Peyer's patch (tissue), 4 donors: ENCODE measurements at places on chromosomes 13 and 19.
A peak's percentile ranks its signal among the peaks of the same experiment; 100 is the strongest.

GRCh38 chr19:31049431-31049830 is 299.8 kb downstream of the TSHZ3 start:
- no peaks in the 10 kb centered on the region for H3K36me3 ChIP-seq
- H3K27ac ChIP-seq, result no peak overlapping the region
- no peaks in the 10 kb centered on the region for H3K4me1 ChIP-seq
- no peaks in the 10 kb centered on the region for H3K27me3 ChIP-seq

GRCh38 chr19:1851654-1852580 is 3.6 kb upstream of the REXO1 start:
- no peaks in the 10 kb centered on the region for H3K36me3 ChIP-seq
- no peak overlapping the region for H3K27ac ChIP-seq
- H3K27me3 ChIP-seq, result no peaks in the 10 kb centered on the region
- H3K4me1 ChIP-seq, result peaks cover 9% of the 10 kb centered on the region

GRCh38 chr19:36140304-36141038 is 605 bp downstream of the CAPNS1 start:
- H3K4me3 ChIP-seq, result peak overlapping the region; percentile 81
- peak overlapping the region; percentile 99 for H3K27ac ChIP-seq
- peak; percentile 50 for DNase-seq
- H3K36me3 ChIP-seq, result peaks cover under 1% of the 10 kb centered on the region

GRCh38 chr19:38251564-38252051 is 4.6 kb downstream of the PPP1R14A start:
- no peaks in the 10 kb centered on the region for H3K27me3 ChIP-seq
- no peak for DNase-seq
- no peaks in the 10 kb centered on the region for H3K4me1 ChIP-seq
- no peaks in the 10 kb centered on the region for H3K36me3 ChIP-seq
- peak overlapping the region; percentile 62 for H3K27ac ChIP-seq
- H3K4me3 ChIP-seq, result no peak overlapping the region

GRCh38 chr19:30226464-30227011 is 145.6 kb upstream of the ZNF536 start:
- H3K4me3 ChIP-seq, result peak overlapping the region; percentile 74
- peaks cover 43% of the 10 kb centered on the region for H3K27me3 ChIP-seq
- no peaks in the 10 kb centered on the region for H3K4me1 ChIP-seq
- H3K36me3 ChIP-seq, result no peaks in the 10 kb centered on the region
- no peak for DNase-seq

DNA sequence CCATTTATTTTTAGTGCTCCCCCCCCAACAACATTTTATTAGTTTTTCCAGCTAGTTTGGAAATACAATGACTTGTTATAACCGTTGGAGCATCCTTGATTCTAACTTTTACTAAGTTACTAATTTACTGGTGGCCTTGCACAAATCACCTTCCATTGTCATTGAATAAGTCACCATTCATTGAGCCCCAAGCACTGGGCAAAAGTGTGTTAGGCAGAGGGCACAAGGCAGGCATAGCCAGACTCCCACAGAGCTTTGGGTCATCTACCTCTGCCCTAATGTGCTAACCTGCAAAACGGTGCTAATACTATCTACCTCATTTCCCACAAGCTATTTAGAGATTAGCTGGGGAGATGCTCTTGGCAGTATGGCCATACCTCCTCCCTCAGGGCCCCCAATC is 86.8 kb upstream of the RNF113B start:
- H3K27ac ChIP-seq, result no peak overlapping the region
- H3K4me1 ChIP-seq, result no peaks in the 10 kb centered on the region

GRCh38 chr13:112971288-112971643 is 2.3 kb downstream of the MCF2L start:
- DNase-seq, result no peak
- H3K27ac ChIP-seq, result no peak overlapping the region
- no peak overlapping the region for H3K4me3 ChIP-seq
- no peaks in the 10 kb centered on the region for H3K27me3 ChIP-seq
- H3K36me3 ChIP-seq, result no peaks in the 10 kb centered on the region

GRCh38 chr13:41465898-41466320 is 8.6 kb downstream of the RGCC start:
- no peaks in the 10 kb centered on the region for H3K27me3 ChIP-seq
- DNase-seq, result no peak
- H3K4me1 ChIP-seq, result no peaks in the 10 kb centered on the region

DNA sequence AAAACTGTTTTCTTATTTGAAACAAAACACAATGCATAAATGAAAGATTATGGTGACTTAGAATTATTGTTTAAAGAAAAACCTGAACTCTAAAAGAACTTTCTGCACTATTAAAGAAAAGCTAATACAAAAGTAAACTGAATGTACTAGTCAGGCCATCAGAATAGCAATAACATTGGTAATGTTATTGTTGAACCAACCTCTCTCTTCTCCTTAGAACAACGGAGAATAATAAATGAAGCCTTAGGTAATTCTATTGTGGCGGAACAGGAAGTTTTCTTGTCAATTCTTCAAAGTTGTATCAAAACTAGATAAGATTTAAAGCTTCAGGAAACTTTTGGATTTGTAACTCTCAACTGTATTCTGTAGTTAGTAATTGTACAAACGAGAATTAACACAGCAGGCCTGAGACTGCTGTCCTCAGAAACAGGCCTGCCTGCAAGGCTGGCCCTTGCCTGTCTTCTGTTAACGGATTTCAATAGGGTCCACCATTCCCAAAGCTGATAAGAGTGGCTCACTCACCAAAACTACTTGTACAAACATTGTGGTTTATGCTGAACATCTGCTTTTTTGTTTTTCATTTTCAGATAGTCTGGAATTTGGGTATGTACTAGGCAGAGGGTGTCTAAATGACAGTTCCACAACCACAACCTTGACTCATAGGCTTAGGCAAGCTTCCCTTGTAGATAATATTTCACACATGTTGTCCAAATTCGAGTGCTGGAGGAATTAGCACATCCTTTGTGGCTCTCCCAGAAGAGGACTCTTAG is 825.8 kb downstream of the GPC5 start:
- H3K36me3 ChIP-seq, result no peaks in the 10 kb centered on the region
- peak overlapping the region; percentile 4 for H3K27ac ChIP-seq
- H3K4me1 ChIP-seq, result no peaks in the 10 kb centered on the region
- no peak for DNase-seq
- H3K27me3 ChIP-seq, result no peaks in the 10 kb centered on the region

GRCh38 chr19:39211731-39212374 is 7.8 kb upstream of the SYCN start:
- H3K27ac ChIP-seq, result no peak overlapping the region
- H3K4me3 ChIP-seq, result no peak overlapping the region
- DNase-seq, result no peak
- H3K4me1 ChIP-seq, result no peaks in the 10 kb centered on the region
- H3K36me3 ChIP-seq, result no peaks in the 10 kb centered on the region

GRCh38 chr19:38079926-38080380 is 144.1 kb downstream of the DPF1 start:
- peak overlapping the region; percentile 40 for H3K27ac ChIP-seq
- H3K4me3 ChIP-seq, result no peak overlapping the region
- H3K36me3 ChIP-seq, result no peaks in the 10 kb centered on the region
- no peaks in the 10 kb centered on the region for H3K27me3 ChIP-seq
- no peaks in the 10 kb centered on the region for H3K4me1 ChIP-seq

DNA sequence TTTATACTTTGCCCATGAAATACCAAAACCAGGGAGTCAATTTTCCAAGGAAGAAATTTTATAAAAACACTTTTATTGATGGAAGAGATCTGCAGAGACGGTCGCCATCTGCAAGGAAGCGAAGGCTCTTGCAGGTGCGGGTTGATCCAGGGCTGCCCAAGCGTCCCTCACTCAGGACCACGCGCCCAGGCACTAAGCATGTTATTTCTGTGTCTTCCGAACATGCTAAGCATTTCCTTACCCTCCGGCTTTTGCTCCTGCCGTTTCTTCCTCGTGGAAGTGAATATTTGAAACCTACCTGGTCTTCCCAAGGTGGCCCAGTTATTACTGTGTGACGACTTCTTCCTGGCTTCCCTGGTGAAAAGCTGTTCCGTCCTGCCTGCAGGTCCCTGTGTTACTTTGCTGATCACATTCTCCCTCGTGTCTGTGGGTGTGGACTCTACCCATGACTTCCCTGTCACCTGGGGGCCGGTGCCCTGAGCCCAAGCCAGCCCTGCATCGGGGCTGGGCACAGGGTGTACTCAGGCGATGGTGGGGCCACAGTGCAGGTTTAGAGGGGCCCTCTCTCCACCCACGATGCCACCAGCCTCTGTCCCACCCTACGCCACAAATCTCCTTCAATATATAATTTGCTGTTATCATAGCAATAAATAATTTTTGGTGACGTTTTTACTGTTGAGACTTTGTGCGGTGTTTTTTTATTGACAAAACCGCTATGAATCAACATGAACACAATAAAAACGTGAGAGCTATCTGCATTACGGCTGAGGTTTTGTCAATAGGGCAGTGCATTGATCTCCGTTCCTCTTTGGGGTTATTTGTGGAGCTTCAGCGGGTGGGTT is 119.4 kb downstream of the URI1 start:
- H3K4me1 ChIP-seq, result no peaks in the 10 kb centered on the region
- H3K27me3 ChIP-seq, result no peaks in the 10 kb centered on the region
- H3K27ac ChIP-seq, result no peak overlapping the region
- DNase-seq, result no peak
- no peaks in the 10 kb centered on the region for H3K36me3 ChIP-seq
- no peak overlapping the region for H3K4me3 ChIP-seq

- DNase-seq, result no peak
- no peak overlapping the region for H3K4me3 ChIP-seq
- H3K4me1 ChIP-seq, result peaks cover 46% of the 10 kb centered on the region
- peak overlapping the region; percentile 98 for H3K27ac ChIP-seq
- no peaks in the 10 kb centered on the region for H3K27me3 ChIP-seq
Measured at GRCh38 chr19:14377883-14378328, 3.3 kb upstream of the ADGRE5 start.

DNA sequence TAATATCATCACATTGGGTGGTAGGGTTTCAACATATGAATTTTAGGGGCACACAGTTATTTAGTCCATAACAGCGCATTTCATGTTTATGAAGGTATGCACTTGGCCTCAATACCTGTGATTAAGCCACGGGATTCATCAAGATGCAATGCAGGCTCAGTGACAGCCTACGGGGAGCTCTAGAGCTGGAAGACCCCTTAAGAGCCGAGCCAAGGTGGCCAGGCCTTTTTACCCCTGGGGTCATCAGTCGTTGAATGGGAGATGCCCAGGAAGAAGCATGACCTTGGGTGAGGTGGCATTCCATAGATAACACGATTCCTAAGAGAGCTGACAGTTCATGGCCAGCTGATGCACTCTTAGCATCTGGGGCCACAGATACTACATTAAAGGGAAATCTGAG is 380.0 kb downstream of the ZNF536 start:
- H3K27me3 ChIP-seq, result no peaks in the 10 kb centered on the region
- H3K27ac ChIP-seq, result no peak overlapping the region
- no peaks in the 10 kb centered on the region for H3K4me1 ChIP-seq
- H3K36me3 ChIP-seq, result no peaks in the 10 kb centered on the region
- H3K4me3 ChIP-seq, result no peak overlapping the region

DNA sequence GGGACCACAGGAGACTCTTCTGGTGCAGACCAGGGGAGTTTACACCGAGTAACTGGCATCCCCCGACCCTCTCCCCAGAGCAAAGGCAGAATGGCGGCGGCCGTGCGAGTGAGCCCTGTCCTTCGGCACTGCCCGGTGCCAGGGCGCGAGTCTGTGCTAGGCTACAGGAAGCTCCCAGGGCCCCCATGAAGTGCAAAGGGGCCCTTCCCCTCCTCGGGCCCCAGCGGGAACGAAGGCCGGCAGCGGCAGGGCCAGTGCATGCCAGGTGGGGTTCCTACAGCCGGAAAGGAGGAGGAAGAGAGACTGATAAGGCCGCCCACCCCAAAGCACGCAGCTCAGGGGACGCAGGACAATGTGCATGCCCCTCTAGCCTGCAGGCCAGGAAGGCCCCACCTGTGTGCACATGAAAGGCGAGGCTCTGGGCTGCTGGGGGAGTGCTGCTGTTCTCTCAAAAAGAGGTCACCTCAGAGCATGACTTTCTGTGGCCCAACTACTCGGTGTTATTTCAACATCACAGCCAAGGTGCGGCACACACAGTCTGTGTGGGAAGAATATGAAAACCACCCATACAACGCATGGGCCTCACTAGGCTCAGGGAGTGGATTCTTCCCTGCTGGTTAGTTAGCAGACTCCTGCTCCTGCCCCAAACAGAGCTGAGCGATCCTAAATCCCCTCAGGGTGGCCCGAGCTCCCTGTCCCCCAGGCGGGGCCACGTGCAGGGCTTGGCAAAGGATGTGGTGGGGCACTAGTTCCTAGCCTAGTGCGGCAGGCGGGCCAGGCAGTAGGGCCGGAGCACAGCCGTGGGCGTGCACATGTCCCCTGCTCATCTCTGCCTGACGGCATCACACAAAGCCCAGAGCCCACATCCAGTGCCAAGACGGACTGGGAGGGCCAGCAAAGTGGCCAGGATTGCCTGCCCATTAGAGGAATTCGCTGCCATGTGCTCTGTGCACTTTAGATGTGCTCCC is 28.4 kb upstream of the TIMM44 start:
- H3K4me1 ChIP-seq, result no peaks in the 10 kb centered on the region
- H3K4me3 ChIP-seq, result no peak overlapping the region
- no peak overlapping the region for H3K27ac ChIP-seq
- no peaks in the 10 kb centered on the region for H3K36me3 ChIP-seq
- no peak for DNase-seq

DNA sequence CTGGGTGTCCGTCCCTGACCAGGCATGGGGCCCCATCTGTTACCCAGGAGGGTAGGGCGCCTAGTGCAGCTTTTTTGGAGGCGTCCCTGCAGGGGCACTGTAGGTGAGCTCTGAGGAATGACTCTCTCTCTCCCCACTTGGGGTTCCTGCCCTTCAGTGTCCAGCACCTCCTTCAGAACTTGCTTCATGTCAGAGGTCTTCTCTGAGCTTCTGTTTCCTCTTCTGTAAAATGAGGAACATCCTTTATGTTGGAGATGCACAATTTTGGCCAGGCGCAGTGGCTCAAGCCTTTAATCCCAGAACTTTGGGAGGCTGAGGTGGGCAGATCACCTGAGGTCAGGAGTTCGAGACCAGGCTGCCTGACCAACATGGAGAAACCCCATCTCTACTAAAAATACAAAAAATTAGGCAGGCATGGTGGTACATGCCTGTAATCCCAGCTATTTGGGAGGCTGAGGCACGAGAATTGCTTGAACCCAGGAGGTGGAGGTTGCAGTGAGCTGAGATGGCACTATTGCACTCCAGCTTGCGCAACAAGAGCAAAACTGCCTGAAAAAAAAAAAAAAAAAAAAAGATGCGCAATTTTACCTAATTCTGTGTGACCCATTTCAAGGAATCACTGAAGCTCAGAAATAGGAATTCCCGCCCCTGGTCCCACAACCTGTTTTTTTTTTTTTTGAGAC is 15.2 kb upstream of the PIK3R2 start:
- H3K4me1 ChIP-seq, result no peaks in the 10 kb centered on the region
- DNase-seq, result no peak
- no peak overlapping the region for H3K27ac ChIP-seq
- no peaks in the 10 kb centered on the region for H3K36me3 ChIP-seq
- H3K27me3 ChIP-seq, result no peaks in the 10 kb centered on the region

- H3K4me3 ChIP-seq, result no peak overlapping the region
- H3K36me3 ChIP-seq, result no peaks in the 10 kb centered on the region
- no peaks in the 10 kb centered on the region for H3K4me1 ChIP-seq
- no peak for DNase-seq
- H3K27ac ChIP-seq, result no peak overlapping the region
Measured at GRCh38 chr13:70090036-70090723, 17.4 kb upstream of the ATXN8OS start.
